Vagina (tissue), 2 donors: ENCODE measurements at places on chromosomes 6 and 20.
A peak's percentile ranks its signal among the peaks of the same experiment; 100 is the strongest.

DNA sequence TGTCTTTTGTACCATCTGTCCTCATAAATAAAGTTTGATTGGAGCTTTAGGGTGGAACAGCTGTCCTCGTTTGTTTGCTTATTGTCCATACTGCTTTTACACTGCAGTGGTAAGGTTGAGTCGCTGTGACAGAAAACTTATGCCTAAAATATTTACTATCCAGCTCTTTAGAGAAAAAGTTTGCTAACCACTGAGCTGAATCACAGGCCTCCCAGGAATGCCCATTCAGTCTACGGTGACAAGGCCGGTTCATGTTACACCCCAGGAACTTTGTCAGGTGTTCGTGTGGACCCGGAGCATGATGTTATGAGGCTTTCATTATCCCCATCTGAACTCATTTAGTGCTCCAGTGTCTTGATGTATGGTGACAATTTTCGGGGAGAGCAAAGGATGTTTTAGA lies 401.1 kb downstream of the SAMD5 start:
- DNase-seq: no peak

DNA sequence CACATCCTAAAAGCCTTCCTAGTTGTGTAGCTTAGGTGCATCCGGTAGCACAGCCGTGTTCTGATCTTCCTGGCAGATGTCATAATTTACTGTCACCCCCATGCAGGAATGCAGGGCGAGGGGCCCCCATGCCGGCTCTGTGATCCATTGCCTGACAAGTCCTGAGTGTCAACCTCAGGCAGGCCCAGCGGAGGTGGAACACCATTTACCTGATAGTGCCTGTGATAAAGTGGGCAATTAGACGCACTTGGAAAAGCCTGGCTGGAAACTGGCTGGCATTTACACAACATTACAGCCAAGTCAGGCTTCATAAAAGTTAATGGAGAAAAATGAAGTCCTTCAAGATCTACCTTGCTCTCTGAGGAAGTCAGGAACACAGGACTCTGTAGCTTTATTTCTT lies 521.4 kb upstream of the JAG1 start:
- DNase-seq: no peak

DNA sequence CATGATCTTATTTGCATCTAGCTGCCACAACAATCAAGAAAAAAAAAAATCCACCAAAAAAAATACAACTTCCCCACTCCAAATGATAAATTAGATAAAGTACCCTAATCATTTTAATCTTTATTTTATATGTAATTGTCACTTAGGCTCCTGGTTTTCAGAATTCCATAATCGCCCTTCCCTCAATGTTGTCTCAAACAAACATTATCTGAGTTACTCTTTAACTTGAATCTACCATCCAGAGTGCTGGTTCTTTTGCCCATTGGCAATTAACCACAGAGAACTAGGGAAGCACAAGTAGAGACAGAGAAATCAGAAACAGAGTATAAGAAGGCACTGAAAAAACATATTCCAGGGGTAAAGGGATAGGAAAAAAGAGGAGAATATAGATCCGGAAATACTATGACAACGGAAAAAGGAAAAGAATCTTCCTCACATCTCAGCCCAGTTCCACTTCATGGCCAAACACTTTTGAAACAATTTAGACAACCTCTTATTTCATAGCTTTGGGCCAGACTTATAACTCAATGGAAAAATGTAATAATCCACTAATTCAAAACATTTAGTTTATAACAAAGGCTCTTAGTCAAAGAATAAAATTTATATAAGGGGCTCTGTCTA lies 861 bp upstream of the NHSL1 start:
- DNase-seq: no peak

DNA sequence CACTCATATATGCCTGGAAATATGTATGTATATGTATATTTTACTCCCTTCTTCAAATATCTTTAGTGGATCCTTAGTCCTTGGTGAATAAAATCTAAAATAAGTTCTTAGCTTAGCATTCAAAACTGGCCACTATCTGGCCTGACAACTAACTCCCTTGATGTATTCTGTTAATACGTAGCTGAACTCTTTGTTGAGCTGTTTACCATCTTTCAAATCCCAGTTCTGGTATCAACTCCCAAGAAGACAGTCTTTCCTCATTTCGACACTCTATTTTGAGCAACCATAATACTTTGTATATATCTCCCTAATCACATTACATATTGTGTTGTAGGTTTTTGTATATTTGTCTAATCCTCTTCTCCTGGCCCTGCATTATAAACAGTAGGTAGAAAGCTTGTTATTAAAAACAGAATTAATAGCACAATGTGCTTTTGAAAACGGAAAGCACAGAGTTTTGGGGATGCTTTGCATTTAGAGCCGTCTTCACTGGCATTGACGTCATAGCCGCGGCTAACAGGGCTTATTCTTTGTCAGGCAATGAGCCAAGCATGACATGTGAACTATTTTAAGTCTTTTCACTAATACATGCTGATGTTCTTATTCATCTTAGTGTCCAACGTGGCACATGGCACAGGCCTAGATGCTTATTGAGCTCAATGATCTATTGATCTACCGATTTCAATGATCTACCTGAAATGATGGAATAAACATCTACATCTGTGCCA lies 47.2 kb upstream of the CCN2 start:
- DNase-seq: no peak

GRCh38 chr20:57435498-57436222 lies 44.5 kb downstream of the RBM38 start:
- DNase-seq: no peak

GRCh38 chr6:72975352-72975752 lies 249.9 kb downstream of the KHDC1L start:
- DNase-seq: no peak

DNA sequence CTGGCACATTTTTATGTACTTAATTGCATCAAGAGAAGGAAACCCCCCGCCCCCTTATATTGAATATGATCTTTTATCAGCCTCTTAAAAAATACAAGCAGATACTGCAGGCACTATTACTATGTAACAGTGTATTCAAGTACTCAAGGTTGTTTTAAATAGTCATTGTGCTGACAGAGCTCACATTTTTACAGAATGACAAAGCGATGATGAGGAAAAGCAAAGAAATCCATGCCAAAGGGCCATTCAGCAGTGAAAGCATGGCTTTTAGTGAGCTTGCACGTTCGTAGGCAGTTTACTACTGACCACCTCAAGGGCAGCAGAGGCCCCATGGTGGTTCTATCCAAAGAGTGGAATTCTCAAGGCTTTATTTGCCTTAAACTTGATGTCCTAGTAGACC lies 146.8 kb downstream of the RPS12 start:
- no peak for DNase-seq

- no peak for DNase-seq
Observed at GRCh38 chr6:18091382-18091781, 31.1 kb downstream of the NHLRC1 start.

DNA sequence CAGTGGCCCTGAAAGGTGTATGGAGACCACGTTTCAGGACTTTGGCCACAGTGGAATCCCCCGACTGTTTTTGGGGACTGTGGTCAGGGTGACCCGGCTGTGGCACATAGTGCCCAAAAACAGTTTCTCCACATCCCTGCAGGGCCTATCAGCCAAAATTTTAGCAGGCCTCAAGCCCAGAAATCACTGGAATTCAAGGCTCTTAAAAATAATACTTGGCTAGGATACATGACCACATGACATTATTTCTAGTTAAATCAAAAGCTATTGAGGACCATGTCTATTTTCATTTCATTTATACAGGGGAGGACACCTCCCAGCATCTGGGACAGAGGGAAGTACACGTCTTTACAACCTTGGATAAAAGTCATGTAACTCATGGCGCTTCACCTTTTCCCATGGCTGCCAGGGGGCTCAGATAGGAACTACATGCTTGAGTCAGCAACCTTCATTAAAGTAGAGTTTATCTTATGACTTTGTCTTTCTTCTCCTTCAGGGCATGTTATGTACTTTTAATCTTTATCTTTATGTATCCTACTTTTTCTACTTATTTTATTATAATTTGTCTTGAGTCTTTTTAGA lies 70.8 kb upstream of the CD93 start:
- peak; percentile 54 for DNase-seq

DNA sequence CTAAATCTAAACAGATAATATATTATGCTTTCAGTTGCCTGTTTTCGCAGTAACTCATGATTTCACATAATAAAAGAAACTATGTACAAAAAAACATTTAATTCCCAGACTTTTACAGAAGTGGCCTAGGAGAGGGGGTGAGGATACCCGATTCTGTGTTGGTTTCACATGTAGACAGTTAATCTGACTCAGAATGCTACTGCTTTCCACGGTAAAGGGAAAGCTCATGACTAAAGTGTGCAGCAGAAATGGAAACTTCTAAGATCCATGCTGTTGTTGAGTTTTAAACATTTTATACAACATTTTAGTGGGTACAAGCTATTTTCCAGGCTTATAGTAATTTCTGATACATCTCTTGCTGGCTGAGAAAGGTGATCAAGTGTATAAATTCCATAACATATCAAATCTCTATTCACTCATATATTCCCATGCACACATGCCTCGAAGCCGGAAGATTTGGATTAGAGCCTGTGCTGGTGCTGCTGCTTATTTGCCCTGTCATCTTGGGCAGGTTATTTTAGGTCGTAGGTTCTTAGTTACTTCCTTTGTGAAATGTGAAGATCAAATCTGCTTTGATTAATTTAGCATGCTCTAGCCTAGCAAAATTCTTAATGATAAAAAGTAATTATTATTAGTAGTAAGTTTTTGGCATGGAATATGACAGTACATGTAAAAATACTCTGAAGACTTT lies 896.7 kb upstream of the MAP3K7 start:
- DNase-seq: no peak

DNA sequence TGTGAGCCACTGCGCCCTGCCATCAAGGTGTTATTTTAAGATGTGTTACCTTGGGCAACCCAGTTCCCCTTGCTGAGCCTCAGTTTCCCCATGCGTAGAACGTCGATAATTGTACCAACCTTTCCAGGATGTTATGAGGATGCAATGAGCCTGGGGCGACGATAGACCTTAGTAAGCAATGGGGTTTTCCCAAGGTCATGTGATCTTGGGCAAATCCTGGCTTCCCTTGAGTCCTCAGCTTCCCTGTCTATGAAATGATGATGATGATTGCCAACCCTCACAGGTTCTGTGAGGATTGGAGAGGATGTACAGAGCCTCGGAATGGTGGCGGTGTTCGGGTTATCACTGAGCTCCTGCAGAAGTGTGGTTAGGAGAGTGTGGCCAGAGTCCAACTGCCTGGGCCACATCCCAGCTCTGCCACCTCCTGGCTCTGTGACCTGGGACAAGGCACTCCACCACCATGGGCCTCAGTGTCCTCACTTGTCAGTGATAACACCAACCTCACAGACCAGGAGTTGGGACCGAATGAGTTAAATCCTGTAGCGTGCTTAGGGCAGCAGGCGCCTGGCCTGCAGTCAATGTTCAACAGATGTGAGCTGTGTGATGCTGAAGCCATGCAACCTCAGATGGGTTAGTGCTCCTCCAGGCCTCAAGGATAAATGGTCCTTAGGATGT lies 23.4 kb downstream of the SIRPA start:
- no peak for DNase-seq

GRCh38 chr6:113713665-113714064 lies 143.5 kb upstream of the MARCKS start:
- no peak for DNase-seq

DNA sequence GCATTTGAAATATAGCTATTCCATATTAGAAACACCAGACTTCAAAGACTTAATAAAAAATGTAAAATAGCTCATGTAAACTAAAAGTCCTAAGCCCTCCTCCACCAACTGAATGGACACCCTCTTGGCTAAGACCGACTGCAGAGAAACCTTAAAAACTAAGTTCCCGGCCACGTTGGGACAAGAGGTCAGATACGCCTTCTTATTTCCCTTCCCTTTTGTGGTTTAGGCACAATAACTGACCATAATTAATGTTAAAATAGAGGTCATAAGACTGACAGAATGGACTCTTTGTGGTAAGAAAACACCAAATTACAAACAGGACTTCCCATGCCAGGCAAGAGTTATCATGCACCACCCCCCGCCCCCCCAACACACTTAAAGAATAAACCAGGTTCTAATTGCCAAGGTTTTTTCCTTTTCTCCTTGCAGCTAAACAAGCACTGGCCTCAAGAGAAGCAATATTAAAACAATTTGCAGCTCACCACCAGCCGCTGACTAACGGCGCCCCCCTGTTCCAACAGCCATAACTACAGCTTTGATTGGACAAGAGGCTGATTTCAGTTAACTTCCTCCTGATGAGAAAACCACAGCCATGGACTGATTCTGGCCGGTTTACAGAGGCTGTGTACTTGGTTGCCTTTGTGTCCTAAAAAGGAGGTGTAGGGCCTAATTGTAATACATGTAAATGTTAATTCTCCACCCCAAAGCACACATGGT lies 10.7 kb upstream of the LAMP5 start:
- no peak for DNase-seq

DNA sequence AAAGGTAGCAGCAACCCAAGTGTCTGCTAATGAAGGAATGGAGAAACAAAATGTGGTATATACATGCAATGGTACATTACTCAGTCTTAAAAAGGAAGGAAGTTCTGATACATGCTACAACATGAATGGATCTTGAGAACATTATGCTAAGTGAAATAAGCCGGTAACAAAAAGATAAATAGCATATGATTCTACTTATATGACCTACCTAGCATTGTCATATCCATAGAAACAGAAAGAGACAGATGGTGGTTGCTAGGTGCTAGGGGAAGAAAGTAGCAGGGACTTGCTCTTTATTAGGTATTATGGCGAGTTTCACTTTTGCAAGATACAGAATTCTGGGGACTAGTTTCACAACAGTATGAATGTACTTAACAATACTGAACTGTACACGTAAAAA lies 46.6 kb downstream of the UBR2 start:
- no peak for DNase-seq

DNA sequence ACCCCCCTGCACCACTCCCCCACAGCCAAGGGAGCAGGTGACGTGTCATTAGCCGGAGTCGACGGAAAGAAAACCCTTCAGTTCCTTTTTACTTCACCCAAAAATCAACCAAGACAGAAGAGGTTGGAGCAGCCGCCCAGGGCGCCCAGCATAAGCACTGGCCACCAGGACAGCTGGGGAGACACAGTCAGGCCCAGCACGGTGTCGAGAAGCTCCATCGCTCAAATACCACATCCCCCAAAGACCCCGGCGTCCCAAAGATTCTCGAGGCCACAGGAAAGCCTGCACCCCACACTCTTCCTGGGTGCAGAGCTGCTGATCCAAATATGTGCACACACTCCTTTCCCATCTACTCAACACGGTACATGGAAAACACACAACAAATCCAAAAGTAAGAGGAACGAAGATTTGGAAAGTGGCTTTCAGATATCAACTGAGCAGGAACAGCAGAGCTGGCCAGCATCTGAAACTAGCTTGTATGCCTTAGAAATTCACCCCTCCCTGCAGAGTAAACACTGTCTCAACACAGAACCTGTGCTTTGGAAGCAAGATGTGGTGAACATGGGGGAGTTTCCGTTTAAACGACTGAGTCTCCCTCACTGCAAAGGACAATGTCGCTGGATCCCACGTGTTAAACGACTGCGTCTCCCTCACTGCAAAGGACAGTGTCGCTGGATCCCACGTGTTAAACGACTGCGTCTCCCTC lies 54.6 kb downstream of the DLL1 start:
- DNase-seq: no peak

DNA sequence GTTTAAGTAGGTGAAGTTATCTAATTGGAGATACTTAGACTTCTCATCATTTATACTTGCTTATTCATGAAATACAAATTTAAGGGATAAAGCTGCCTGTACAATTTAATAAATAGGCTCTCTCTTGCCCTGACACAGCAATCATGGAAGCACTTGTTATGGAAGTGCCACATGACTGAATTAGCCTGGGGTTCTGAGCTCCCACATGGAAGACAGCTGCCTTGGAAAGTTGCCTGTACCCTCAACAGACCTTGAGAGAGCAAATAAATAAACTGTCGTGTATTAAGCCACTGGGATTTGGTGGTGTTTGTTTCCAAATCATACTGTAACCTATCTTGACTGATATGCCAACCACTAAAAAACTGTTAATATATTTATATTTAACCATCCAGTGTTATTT lies 87.0 kb upstream of the RSPO3 start:
- DNase-seq: no peak
